Stimulated activated CD8-positive, alpha-beta memory T cell treated with anti-CD3 and anti-CD28 coated beads, Interleukin-7, amount 100 ng/mL, for 1 hour (primary cell): ENCODE measurements at places on chromosomes 2 and 18.

- no peak for DNase-seq
Measured at GRCh38 chr2:147294825-147295392, 549.9 kb upstream of the ACVR2A start.

DNA sequence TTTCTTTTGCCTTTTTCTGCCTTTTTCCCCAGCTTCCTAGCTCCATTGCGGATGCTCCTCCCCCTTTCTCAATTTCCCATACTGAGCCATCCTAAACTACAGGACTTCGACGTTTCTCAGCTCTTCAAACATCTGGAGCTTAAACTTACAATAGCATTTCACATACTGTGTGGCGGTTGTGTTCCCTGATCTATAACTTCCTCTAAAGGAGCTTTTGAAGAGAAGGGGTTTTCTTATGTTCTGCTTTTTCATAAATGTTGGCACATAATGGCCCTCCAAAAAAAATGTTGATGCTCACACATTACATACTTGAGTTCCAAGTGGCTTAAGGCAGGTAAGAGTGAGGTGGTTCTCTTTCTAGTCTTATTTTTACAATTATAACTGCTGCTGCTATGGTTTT lies 87.4 kb downstream of the RNF144A start:
- DNase-seq: no peak

GRCh38 chr2:159125858-159126257 lies 157.4 kb downstream of the TANC1 start:
- no peak for DNase-seq

- no peak for DNase-seq
Measured at GRCh38 chr18:24094561-24094960, 44.3 kb upstream of the CABYR start.

- no peak for DNase-seq
Measured at GRCh38 chr2:115874427-115874826, 1432.0 kb downstream of the DPP10 start.

GRCh38 chr2:121297217-121297830 lies 12.3 kb upstream of the TFCP2L1 start:
- no peak for DNase-seq

DNA sequence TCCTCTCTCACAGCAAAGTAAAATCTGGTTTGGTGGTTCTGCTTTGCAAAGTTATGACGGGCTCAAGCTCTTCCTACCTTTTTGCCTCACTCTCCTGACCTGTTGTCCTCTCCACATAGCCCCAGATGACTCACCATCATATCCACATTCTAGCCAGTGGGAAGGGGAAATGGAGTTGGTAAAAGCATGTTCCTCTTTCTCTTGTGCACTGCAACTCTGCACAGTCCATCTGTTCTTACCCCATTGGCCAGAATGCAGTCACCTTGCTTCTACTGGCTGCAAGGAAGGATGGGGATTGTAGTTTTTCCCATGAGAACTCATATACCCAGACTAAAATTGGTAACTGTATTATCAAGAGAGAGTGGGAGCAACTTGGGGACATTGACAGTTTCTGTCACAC lies 50.4 kb upstream of the SMIM21 start:
- DNase-seq: no peak

GRCh38 chr18:7902399-7902839 lies 335.3 kb downstream of the PTPRM start:
- no peak for DNase-seq

GRCh38 chr2:211946960-211947359 lies 591.6 kb downstream of the ERBB4 start:
- no peak for DNase-seq

DNA sequence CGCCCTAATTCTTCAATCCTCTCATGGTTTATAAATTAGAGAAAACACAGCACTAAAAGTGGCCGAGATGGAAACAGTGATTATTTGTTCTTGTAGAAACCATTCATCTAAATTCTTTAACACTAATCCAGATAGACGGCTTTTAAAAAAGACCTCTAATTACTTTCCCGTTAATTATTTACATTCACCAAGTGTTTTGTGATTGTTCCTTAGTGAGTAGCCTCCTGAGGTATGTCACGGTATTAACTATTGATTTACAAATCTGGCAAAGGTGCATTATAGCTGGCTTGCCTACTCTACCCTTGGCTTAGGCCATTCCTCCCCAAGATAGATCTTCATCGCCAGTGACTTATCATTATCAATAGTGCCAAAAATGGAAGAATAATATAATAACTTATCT lies 436.4 kb upstream of the ST6GAL2 start:
- no peak for DNase-seq

DNA sequence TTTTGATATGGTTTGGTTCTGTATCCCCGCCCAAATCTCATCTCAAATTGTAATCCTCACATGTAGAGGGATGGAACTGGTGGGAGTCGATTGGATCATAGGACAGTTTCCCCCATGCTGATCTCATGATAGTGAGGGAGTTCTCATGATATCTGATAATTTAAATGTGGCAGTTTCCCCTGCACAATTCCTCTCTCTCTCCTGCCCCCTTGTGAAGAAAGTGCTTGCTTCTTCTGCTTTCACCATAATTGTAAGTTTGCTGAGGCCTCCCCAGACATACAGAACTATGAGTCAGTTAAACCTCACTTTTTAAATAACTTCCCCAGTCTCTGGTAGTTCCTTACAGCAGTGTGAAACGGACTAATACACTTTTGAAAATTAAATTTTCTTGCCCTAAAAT lies 12.3 kb upstream of the KCNJ3 start:
- no peak for DNase-seq

DNA sequence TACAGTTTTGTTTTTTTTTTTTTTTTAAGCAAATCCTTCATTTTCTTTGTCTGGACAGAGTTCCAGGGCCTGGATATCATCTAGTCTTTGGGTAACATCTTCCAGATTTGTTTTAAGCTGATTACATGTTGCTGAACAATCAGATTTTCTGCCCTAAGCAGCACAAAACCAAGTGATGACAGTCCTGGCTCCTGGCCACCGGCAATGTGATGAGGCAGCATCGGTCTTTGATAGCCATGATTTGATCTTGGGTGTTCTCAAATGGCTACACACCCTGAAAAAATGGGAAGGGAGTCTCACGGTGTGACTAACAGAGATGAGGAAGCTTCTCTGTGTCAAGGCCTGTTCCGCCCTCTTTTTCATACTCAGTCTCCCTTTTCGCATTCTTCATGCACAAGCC lies 708.6 kb upstream of the ZEB2 start:
- DNase-seq: no peak

- DNase-seq: no peak
Measured at GRCh38 chr2:168796583-168797285, 5.7 kb upstream of the NOSTRIN start.

GRCh38 chr2:15782009-15782751 lies 158.2 kb upstream of the MYCN start:
- no peak for DNase-seq

- no peak for DNase-seq
Measured at GRCh38 chr2:175017618-175018414, 12.6 kb upstream of the CHN1 start.

- no peak for DNase-seq
Measured at GRCh38 chr2:236001166-236001828, 166.9 kb downstream of the GBX2 start.

- DNase-seq: no peak
Measured at GRCh38 chr2:120372816-120373215, 26.9 kb downstream of the INHBB start.

- DNase-seq: no peak
Measured at GRCh38 chr2:189157456-189157855, 22.1 kb downstream of the COL5A2 start.

GRCh38 chr18:7452331-7452730 lies 114.8 kb upstream of the PTPRM start:
- DNase-seq: no peak

GRCh38 chr2:204576362-204576979 lies 31.2 kb downstream of the PARD3B start:
- DNase-seq: no peak

- no peak for DNase-seq
Measured at GRCh38 chr18:34522603-34523002, 187.5 kb upstream of the DTNA start.

GRCh38 chr18:13265911-13266217 lies 47.3 kb downstream of the LDLRAD4 start:
- no peak for DNase-seq

DNA sequence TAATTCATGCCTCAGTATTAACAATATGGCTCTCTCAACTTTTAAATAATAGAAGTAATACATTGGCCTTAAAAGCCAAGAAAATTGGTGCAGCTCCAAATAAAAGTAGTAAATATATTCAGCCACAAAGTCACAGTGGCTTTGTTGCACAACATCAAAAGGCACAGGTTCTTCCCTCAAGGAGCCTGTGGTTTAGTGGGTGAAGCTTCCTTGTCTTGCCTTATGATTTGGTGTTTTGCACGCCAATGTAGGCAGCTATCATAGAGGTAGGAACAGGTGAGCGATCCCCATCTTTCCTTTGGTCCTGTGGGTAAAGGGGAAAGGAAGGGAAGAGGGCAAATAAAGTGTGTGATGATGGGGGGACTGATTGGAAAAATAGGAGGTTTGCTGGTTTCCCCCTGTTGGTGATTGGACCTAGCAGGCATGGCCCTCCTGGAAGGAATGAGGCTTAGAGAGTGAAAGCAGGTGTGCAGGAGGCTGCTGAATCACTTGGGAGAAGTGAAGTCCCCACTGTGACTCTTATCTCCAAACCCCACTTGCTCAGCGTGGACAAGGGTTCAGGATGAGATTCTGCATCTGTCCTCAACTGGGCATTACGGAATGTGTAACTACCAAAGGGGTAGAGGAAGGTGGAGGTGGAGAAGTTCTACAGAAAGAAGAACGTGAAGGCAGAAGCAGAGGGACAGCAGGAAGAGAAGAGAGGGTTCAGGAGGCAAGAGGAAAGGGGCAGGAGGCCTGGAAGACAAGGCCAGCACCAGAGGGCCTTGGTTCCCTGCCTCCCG lies 20.1 kb upstream of the TNP1 start:
- DNase-seq: no peak

GRCh38 chr2:226179010-226179409 lies 620.6 kb downstream of the IRS1 start:
- no peak for DNase-seq

- DNase-seq: no peak
Measured at GRCh38 chr18:39435996-39436395, 1870.4 kb upstream of the CELF4 start.

GRCh38 chr2:197136452-197136851 lies 174.1 kb downstream of the ANKRD44 start:
- no peak for DNase-seq

GRCh38 chr18:54766634-54767033 lies 61.6 kb upstream of the RAB27B start:
- DNase-seq: no peak

GRCh38 chr18:47978141-47978540 lies 47.7 kb upstream of the SMAD2 start:
- no peak for DNase-seq

GRCh38 chr2:56372071-56372656 lies 188.4 kb downstream of the CCDC85A start:
- DNase-seq: no peak

DNA sequence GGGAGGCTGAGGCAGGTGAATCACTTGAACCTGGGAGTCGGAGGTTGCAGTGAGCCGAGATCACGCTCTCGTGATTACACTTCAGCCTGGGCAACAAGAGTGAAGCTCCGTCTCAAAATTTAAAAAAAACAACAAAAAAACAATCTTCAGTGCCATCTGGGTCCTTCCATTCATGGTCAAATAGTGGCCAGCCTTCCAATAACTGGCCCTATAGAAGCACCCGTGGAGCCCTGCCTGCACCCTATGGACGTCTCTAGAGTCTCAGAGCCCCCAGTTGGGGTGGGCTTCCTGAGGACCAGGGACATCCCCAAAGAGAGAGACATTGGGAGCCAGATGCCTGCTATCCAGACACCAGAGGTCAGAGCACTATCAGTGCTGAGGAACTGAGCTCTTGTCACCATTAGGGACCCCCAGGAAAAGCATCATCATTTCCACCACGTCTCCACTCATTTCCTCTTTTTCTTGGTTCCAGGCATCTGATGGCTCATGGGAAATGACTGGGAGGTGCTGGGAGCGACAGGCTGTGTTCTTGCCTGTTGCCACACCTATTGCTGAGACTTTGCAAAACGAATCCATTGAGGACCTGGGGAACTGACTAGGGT lies 9.4 kb downstream of the NEU2 start:
- no peak for DNase-seq

DNA sequence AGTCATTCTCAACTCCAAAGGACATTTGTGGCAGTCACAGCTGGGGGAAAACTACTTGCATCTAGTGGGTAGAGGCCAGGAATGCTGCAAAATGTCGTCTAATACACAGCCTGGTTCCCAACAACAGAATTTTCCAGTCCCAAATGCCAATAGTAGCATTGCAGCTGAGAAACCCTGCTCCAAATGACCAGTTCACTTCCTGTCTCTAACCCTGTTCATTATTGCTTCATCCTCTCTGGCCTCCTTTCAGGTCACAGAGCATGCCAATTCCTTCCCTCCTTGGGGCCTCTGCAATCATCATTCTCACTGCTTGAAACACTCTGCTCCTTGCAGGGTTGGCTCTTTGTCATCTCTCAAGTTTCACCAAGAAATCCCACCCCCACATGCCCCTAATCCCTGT lies 139.1 kb downstream of the IRS1 start:
- no peak for DNase-seq

GRCh38 chr2:150167711-150168110 lies 319.8 kb downstream of the RND3 start:
- no peak for DNase-seq

GRCh38 chr18:41922841-41923240 lies 32.2 kb upstream of the PIK3C3 start:
- no peak for DNase-seq

DNA sequence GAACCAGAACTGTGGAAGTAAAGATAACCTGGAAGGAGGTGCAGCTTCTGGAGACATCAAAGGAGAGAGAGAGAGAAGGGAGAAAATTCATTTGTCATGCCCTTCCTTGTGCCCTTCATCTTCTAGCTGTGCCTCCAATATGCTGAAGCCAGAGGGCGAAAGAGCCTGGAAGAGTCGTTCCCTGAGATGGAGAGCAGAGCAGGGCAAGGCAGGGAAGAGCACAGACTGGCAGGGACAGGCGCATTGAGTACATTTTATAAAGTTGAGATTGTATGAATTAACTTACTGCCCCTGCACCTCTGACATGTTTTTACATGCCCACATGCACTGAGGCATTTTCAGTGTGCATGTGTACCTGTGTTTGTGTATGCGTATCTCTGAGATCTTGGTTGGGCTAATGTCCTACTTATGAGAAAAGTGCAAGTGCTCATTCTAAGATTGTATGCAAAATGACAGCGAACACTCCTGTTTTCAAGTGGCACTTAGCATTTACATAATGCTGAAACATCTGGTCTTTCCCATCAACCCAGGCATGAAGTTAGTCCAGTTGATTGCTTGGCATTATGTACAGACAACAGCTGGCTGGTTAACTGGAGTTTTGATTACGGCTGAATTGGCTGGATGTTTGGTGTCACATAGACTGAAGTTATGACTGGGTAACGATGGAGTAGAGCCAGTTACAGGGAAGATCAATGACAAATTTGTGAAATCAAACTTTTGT lies 23.7 kb upstream of the MMADHC start:
- DNase-seq: no peak
